Upper lobe of right lung (tissue), 1 donor: ENCODE measurements at places on chromosomes 6 and 20.

DNA sequence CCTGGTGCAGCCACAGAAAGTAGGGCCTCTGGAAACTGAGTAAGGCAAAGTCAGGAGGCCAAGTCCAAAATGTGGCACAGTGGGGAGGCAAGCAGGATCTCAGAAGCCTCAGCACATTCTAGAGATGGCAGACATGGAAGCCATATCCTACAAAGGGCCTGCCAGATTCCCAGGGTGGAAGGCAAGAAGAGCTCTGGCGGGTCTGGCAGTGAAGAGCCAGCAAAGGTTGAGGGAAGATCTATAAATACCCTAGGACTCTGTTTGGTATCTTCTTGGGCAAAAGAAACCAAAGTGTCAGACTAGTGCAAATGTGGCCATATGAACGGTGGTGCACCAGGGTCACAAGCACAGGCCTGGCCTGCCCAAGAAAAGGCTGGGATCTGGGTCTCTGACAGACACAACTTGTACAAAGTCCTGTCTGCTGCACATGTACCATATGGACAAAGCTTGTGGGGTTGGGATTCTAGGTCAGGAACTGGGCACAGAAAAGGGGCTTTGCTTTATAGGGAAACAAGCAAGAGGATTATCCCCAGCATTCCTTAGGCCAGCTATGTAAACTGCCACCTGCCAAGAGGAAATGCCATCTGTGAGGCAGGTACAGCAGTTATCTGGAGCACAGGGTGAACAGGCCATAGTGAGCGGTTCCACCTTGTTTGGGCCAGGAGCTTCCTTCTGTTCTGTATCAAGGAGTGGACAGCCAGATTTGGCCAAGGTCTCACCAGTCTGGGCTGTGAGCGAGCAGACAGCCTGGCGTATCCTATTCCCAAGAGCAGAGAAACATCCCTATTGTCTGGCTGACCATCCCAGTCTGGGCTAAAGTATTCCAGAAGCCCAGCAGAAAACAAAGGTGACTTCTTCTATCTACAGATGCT is 36.3 kb upstream of the SLC4A11 start:
- peaks cover 85% of the 10 kb centered on the region for H3K36me3 ChIP-seq
- H3K27ac ChIP-seq: no peak overlapping the region
- H3K27me3 ChIP-seq: no peaks in the 10 kb centered on the region
- H3K4me1 ChIP-seq: no peaks in the 10 kb centered on the region

GRCh38 chr20:52410182-52410647 is 218.6 kb upstream of the ZFP64 start:
- peaks cover 3% of the 10 kb centered on the region for H3K27me3 ChIP-seq
- no peaks in the 10 kb centered on the region for H3K36me3 ChIP-seq
- peak overlapping the region; percentile 31 for H3K27ac ChIP-seq
- H3K4me3 ChIP-seq: no peak overlapping the region
- H3K4me1 ChIP-seq: peaks cover 16% of the 10 kb centered on the region
- DNase-seq: no peak

GRCh38 chr6:51141080-51141479 is 322.4 kb downstream of the TFAP2B start:
- H3K4me1 ChIP-seq: no peaks in the 10 kb centered on the region
- H3K27ac ChIP-seq: no peak overlapping the region
- H3K36me3 ChIP-seq: no peaks in the 10 kb centered on the region
- no peak overlapping the region for H3K4me3 ChIP-seq
- no peaks in the 10 kb centered on the region for H3K27me3 ChIP-seq

DNA sequence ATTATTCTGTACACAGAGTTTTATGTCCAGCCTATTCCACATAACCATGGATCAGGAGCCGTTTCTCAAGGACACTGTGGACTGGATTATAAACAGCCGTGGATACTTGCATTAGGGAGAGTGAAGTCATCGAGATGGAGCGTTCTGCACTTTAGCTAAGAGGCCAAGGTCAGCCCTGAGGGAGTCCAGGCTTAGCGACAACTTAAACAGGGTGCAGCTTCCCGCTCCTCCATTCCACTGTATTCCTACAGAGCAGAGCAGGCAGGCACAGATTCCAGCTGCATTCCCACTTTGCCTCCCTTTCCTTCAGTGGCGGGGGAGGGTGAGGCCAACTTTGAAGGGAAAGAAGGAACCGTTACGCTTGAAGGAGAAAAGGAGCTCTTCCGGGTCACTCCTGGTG is 59.5 kb downstream of the RAMACL start:
- no peaks in the 10 kb centered on the region for H3K27me3 ChIP-seq
- H3K4me1 ChIP-seq: no peaks in the 10 kb centered on the region
- DNase-seq: no peak
- H3K4me3 ChIP-seq: no peak overlapping the region
- peaks cover 32% of the 10 kb centered on the region for H3K36me3 ChIP-seq

DNA sequence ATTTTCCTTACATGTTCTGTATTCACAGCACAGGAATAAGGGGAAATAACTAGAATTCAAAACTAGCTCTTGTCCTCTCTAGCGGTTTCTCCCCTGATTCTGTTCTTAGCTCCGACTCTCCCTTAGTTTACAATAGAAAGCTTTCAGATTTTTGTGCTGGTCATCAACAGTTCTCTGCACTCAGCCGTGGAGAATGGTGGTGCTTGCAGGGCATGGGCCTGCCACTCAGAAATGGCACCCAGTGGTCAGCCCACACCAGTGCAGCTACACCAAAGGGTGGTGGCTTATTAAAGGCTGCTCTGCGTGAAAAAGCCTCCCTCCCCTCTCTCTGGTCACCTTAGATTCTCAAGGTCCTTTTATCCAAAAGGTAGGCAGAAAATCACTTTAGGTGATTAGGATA is 123.5 kb downstream of the SASH1 start:
- H3K27ac ChIP-seq: no peak overlapping the region
- H3K36me3 ChIP-seq: no peaks in the 10 kb centered on the region
- no peak overlapping the region for H3K4me3 ChIP-seq
- DNase-seq: no peak
- H3K27me3 ChIP-seq: no peaks in the 10 kb centered on the region

GRCh38 chr20:32442630-32443373 is 84.7 kb downstream of the ASXL1 start:
- peaks cover 53% of the 10 kb centered on the region for H3K36me3 ChIP-seq
- H3K4me3 ChIP-seq: no peak overlapping the region
- H3K27me3 ChIP-seq: no peaks in the 10 kb centered on the region
- no peak for DNase-seq

DNA sequence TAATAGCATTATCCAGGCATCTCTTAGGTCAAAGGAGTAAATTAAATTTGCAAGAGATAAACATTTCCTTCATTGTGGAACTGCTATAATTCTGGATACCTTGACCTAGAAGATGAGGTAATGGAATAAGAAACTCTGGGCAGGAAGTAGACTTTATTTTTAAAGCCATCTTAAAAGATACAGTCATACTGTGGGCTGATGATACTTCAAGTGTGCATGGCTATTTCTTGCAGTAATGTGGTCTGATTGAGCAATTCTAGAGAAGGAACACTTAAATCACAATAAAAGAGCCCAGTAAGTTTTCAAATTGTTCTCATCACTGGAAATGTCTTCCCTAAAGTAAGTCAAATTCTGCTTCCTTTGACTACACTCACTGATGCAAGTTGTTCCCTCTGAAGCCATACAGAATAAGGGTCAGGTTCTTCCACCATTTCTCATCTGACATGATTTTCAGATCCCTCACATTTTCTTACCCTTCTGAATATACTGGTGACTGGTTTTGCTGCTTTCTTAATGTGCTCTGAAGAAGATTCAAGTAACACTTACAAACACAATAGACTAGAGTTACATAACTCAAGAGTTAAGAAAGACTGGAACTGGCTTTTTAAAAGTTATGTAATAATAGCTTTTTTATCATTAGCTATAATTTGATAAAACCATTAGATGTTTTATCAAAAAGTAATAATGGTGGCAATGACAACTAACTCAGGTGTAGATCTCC is 62.6 kb upstream of the TMEM244 start:
- no peak for DNase-seq
- no peak overlapping the region for H3K27ac ChIP-seq
- no peak overlapping the region for H3K4me3 ChIP-seq

- no peak for DNase-seq
- no peak overlapping the region for H3K27ac ChIP-seq
- H3K4me1 ChIP-seq: no peaks in the 10 kb centered on the region
- no peak overlapping the region for H3K4me3 ChIP-seq
- H3K27me3 ChIP-seq: no peaks in the 10 kb centered on the region
Measured at GRCh38 chr20:11186301-11187008, 512.7 kb upstream of the JAG1 start.

DNA sequence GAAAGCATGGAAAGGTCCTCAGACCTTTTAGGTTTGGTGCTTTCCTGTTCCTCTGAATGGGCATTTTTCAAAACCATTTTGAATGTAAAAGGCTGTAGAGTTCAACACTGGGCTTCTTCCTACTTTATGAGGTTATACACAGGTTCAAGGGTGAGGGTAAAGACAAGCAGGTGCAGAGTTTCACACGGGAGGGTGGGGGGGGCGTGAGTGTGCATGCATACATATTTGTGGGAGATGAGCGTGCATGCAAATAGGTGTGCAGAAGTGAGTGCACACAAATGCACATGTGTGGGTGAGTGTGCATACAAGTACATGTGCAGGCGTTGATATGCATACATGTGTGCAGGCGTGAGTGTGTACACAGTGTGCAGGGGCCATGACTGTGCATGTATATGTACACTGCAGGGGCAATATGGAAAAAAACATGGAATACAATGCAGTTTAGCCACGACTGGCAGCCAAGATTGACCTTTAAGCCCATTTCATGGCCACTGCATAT is 183.1 kb downstream of the GMPR start:
- no peaks in the 10 kb centered on the region for H3K27me3 ChIP-seq
- H3K4me1 ChIP-seq: peaks cover 18% of the 10 kb centered on the region
- no peak overlapping the region for H3K4me3 ChIP-seq
- H3K27ac ChIP-seq: peak overlapping the region; percentile 70

GRCh38 chr20:54479138-54479906 is 3.9 kb downstream of the DOK5 start:
- H3K27me3 ChIP-seq: peaks cover 60% of the 10 kb centered on the region
- H3K36me3 ChIP-seq: no peaks in the 10 kb centered on the region
- no peak for DNase-seq
- no peak overlapping the region for H3K27ac ChIP-seq
- peaks cover 10% of the 10 kb centered on the region for H3K4me1 ChIP-seq

GRCh38 chr6:92979281-92979680 is 440.1 kb downstream of the EPHA7 start:
- no peak overlapping the region for H3K4me3 ChIP-seq
- no peaks in the 10 kb centered on the region for H3K36me3 ChIP-seq
- no peaks in the 10 kb centered on the region for H3K27me3 ChIP-seq
- H3K27ac ChIP-seq: no peak overlapping the region
- DNase-seq: no peak
- no peaks in the 10 kb centered on the region for H3K4me1 ChIP-seq

GRCh38 chr6:107419733-107420132 is 39.6 kb downstream of the PDSS2 start:
- H3K27ac ChIP-seq: no peak overlapping the region
- no peaks in the 10 kb centered on the region for H3K36me3 ChIP-seq
- no peak for DNase-seq

- DNase-seq: no peak
- H3K36me3 ChIP-seq: no peaks in the 10 kb centered on the region
- no peaks in the 10 kb centered on the region for H3K27me3 ChIP-seq
- H3K27ac ChIP-seq: no peak overlapping the region
- H3K4me3 ChIP-seq: no peak overlapping the region
Measured at GRCh38 chr20:10260316-10260715, 41.7 kb downstream of the SNAP25 start.

DNA sequence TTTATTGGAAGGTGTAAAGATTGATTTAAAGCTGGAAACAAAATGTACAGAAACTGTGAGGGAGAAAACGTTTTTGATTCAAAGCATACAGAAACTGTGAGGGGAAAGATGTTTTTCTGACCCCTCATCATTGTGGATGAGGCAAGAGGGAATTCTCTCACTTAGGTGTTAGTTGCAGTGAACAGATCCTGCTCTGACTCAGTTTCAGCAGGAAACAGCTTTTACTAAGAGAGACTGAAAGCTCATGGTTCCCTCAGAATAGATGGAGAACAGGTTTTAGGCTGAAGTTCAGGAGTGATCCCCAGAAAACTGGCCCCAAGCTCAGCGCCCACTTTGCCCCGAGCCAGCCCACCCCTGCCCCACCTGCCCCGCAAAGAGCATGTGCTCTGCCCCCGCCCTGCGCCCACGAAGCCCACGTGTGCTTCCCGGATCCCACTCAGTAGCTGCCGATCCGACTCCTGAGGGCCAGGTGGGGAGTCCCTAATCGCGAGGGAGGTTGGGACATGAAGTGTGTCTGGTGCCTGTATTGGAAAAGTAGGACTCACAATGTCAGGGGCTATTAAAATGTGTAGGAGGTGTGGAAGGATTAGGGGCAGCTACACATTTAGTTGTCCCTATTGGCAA is 41.2 kb downstream of the DUSP22 start:
- H3K27ac ChIP-seq: no peak overlapping the region
- H3K4me1 ChIP-seq: peaks cover 25% of the 10 kb centered on the region
- H3K4me3 ChIP-seq: no peak overlapping the region
- H3K27me3 ChIP-seq: peaks cover 4% of the 10 kb centered on the region
- peak; percentile 72 for DNase-seq

DNA sequence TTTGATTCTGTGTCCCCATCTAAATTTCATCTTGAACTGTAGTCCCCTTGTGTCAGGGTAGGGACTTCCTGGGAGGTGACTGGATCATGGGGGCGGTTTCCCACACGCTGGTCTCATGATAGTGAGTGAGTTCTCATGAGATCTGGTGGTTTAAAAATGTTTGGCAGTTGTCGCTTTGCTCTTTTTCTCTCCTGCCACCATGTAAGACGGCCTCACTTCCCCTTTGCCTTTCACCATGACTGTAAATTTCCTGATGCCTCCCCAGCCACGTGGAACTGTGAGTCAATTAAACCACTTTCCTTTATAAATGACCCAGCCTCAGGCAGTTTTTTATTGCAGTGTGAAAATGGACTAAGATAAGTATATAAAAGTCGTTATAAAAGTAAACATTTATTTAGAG is 80.5 kb upstream of the SGK1 start:
- H3K36me3 ChIP-seq: no peaks in the 10 kb centered on the region
- no peaks in the 10 kb centered on the region for H3K4me1 ChIP-seq
- H3K27ac ChIP-seq: no peak overlapping the region
- H3K27me3 ChIP-seq: no peaks in the 10 kb centered on the region

GRCh38 chr6:28167068-28167467 is 25.4 kb downstream of the ZKSCAN8 start:
- no peaks in the 10 kb centered on the region for H3K36me3 ChIP-seq
- DNase-seq: no peak
- H3K4me1 ChIP-seq: peaks cover 2% of the 10 kb centered on the region
- no peak overlapping the region for H3K27ac ChIP-seq
- no peak overlapping the region for H3K4me3 ChIP-seq

- H3K36me3 ChIP-seq: peaks cover 44% of the 10 kb centered on the region
- no peak overlapping the region for H3K27ac ChIP-seq
- no peak for DNase-seq
- no peaks in the 10 kb centered on the region for H3K27me3 ChIP-seq
Measured at GRCh38 chr6:112176175-112176574, 78.2 kb downstream of the LAMA4 start.

GRCh38 chr6:93317592-93317991 is 101.8 kb downstream of the EPHA7 start:
- H3K4me3 ChIP-seq: no peak overlapping the region
- H3K4me1 ChIP-seq: no peaks in the 10 kb centered on the region
- H3K27ac ChIP-seq: no peak overlapping the region
- DNase-seq: no peak

- no peaks in the 10 kb centered on the region for H3K27me3 ChIP-seq
- DNase-seq: peak; percentile 22
- peaks cover 58% of the 10 kb centered on the region for H3K4me1 ChIP-seq
- H3K36me3 ChIP-seq: no peaks in the 10 kb centered on the region
- H3K4me3 ChIP-seq: peak overlapping the region; percentile 14
Measured at GRCh38 chr20:41004531-41005360, 23.9 kb upstream of the TOP1 start.

- H3K36me3 ChIP-seq: no peaks in the 10 kb centered on the region
- H3K4me3 ChIP-seq: no peak overlapping the region
- no peak for DNase-seq
- no peak overlapping the region for H3K27ac ChIP-seq
- peaks cover 12% of the 10 kb centered on the region for H3K4me1 ChIP-seq
Measured at GRCh38 chr20:62645613-62646012, 3.3 kb downstream of the SLCO4A1 start.
